NCI-H1417 treated with DMSO at 0.1 percent for 48 hours (cell line): ENCODE measurements at places on chromosomes 7 and 10.

- no peak for DNase-seq
Observed at GRCh38 chr7:40979296-40979695, 723.6 kb downstream of the INHBA start.

- no peak for DNase-seq
Observed at GRCh38 chr7:132655131-132655727, 79.0 kb upstream of the PLXNA4 start.

- no peak for DNase-seq
Observed at GRCh38 chr10:76150139-76150875, 718.9 kb downstream of the LRMDA start.

DNA sequence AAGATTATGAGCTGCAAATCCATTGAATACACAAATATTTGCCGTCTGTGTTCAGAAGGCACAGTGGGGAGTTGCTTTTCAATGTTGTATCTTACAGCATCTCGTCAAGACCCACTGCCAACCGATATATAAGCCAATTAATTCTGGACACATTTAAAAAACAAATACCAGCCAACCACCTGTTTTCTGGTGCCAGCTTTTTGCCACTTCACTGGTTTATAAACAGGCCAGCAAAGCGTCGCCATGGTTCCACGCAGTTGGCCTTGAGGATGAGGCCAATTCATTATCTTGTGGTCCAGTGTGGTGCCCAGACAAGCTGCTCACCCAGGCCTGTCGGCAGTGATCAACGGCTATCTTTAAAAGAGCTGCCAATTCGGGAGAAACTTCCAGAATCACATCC lies 321.0 kb downstream of the TCERG1L start:
- DNase-seq, result no peak

DNA sequence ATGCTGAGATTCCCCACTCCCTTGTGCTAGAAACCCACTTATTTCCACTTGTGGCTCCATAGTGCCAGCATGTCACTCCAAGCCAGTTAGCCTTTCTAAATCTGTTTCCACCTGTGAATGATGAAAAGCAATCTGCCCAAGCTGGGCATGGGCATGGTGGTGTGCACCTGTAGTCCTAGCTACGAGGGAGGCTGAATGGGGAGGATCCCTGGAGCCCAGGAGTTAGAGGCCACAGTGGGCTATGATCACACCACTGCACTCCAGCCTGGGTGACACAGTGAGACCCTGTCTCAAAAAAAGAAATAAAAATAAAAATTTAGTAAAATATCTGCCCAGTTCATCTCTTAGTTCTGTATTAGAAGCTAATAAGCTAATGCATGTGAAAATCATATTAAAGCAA lies 5.0 kb upstream of the PTF1A start:
- no peak for DNase-seq

DNA sequence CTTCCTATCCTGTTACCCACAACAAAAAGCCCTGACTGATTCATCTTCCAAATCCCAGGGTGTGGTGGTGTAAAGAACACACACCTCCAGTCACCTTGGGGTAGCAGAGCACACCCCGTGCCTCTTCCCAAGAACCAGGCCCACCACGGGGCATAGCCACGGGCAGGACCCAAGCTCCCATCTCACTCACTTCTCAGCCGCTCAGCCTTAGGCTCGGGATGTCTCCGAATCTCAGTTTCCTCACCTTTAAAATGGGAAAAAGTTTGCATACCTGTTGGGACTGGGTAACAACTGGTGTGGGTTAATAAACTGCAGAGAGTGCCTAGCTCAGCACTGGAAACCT lies 139.0 kb downstream of the FGFR2 start:
- DNase-seq, result no peak

DNA sequence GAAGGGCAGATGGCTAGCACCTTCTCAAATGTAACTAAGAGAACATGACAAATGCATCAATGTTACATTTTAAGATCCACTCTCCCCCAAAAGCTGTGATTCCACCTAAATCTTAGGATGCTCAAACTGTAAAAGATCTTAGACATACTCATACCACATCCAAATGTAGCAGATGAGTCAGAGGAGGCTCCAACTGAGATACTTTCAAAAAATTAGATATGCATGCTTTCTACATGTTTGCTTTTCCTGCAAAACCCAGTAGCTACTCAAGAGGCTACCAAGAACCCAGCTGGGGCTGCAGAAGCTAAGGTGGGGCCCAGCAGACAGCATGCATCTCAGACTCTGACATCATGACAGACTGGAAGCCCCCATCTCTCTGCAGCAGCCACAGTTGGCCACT lies 31.4 kb upstream of the FRMD4A start:
- DNase-seq, result no peak

DNA sequence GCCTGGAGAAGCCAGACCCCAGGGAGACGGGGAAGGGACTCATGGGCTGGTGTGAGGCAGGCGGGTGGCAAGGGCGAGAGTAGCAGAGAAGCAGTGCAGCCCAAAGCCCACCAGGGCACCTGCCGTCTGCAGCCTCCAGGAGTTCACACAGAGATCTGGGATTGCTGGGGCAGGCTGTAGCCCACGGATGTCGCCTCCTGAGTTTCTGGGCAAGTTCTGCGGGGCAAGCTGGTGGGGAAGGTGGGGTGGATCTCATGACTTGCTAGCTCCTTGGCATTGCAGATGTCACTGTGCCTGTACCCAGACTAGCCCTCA lies 6.0 kb downstream of the ADCK2 start:
- no peak for DNase-seq
